Right cardiac atrium (tissue), 5 donors: ENCODE measurements at places on chromosomes 4 and X. TPM values are rescaled to one million over a fixed set of nuclear protein-coding genes. Genes with fewer than 3 reads are reported as not detected.
A peak's percentile ranks its signal among the peaks of the same experiment; 100 is the strongest.

GRCh38 chr4:156803056-156803455, 168.5 kb downstream of the PDGFC start:
- DNase-seq: no peak

Gene CTAG1B
- total RNA-seq: not detected

DNA sequence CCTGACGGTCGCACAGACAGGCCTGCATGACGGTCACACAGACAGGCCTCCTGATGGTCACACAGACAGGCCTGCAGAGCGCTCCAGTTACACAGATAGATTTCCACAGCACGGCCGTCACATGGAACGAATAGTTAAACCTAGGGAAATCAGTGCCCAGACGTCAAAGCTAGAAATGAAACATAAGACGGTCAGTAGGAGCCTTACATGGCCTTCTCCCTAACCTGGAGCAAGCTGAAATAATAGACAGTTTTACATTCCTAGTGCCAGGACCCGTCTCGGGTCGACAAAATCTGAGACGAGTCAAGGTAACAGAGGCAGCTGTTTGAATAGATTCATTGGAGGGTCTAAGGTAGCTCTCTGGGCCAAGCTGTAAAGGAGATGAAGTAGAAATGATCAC, 126.9 kb downstream of the MTNR1A start:
- no peak for DNase-seq

Gene BEND4
- 0.06 TPM for total RNA-seq

Gene SPANXN2
- not detected for total RNA-seq

Gene PCDH18
- 2.7 TPM for total RNA-seq

- peak; percentile 91 for DNase-seq
Observed at GRCh38 chr4:148445071-148445859, 3.1 kb upstream of the NR3C2 start.

Gene NDUFA1
- 363 TPM for total RNA-seq

- DNase-seq: no peak
Observed at GRCh38 chr4:15653864-15654592, 1.1 kb downstream of the FBXL5 start.

DNA sequence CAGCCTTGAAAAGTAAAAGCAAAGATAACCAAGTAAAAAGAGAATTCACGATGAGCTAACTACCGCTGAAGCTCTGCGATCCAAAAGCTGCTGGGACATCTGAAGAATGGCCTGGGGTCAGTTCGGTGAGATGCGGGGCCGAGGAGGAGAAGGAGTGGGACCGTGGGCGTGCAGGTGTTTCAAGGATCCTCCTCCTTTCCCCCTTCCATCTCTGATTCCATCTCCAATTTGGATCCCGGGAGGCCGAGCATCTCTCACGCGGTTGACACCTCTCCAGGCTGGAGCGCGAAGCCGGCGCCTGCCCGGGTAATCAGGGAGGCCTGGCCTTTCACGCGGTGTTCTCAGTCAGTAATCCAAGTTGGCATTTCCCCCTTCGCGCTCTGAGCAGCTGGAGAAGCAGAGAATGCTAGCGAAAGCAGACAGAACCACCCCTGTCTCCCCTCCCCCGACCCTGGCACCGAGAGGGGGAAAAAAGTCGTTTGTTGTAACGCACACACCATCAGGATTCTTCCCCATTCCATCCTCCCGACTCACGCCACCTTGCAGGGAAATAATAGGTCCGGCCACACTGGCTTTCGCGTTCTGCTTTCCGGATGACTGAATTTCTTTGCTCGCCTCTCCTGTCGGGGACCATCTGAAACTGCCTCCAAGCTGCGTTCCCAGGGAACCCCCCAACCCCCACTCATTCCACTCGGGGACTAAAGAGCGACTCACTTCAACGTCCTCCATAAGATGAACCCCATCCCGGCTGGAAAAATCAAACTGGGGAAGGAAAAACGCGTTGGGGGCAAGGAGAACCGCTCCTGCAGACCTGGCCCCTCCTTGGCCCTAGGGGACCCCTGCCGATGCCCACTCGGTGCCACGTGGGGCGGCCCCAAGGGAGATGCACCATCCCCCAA, 6.5 kb downstream of the NEUROG2 start:
- DNase-seq: no peak

GRCh38 chr4:2049811-2050210, 9.3 kb upstream of the NAT8L start:
- no peak for DNase-seq

DNA sequence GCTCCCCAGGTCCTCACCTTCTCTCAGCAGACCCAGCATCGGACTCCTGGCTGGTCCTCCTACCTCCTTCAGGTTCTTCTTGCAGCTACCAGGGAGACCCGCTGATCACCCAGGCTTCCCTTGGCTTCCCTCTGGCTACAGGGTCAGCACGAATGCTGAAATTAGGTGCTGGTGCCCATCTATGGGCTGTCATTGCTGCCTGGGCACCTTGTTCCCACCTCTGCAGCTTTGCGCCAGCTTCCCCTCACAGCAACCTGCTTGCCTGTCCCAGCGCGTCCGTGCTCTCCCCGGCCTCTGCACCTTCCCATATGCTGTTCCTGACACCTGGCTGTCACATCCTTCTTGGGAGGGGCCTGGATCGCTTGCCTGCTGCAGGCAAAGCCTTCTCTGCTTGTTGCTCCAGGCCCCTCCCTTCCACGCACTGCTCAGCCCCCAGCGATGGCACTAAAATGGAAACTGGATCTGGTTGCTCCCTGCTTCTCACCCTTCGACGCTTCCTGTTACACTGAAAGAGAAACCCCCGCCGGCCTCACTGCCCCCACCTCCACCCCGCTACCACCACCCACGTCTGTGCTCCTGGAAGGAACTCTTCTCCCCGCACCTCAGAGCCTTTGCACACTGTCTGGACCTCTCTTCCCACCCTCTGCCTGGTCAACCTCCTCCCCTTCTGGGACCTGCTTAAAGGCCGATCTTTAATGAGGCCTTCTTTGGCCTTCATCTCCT, 22.2 kb downstream of the C4orf50 start:
- no peak for DNase-seq

Gene PPBP
- total RNA-seq: not detected

DNA sequence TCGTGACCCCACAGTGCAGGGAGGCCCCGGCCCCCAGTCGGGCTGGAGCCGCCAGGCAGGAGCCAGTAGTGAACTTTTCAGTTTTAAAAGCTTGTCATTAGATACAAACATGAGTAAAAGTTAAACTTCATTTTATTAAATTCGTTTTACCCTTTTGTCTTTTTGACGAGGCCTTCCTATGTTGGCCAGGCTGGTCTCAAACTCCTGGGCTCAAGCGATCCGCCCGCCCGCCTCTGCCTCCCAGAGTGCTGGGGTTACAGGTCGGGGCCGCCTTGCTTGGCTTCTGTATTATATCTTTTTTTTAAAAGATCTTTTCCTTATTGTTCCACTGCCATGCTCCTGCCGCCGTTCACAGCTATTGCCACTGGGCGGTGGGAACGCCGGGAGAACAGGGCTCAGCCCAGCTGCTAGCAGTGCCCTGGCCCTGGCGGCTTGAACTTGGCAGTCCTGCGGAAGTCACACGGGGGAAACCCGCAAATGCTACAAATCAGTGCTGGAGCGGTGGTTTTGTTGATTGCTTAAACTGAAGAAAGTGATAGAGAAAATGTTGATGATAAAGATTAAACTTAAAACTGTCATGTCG, 968 bp upstream of the NELFA start:
- peak; percentile 60 for DNase-seq

GRCh38 chr4:113869743-113870375, 108.3 kb upstream of the CAMK2D start:
- DNase-seq: no peak

Gene CSAG3
- total RNA-seq: not detected

- no peak for DNase-seq
Observed at GRCh38 chrX:108209006-108209554, 117.5 kb downstream of the ATG4A start.

- DNase-seq: no peak
Observed at GRCh38 chr4:23929248-23929647, 39.4 kb upstream of the PPARGC1A start.

Gene CCKAR
- not detected for total RNA-seq

DNA sequence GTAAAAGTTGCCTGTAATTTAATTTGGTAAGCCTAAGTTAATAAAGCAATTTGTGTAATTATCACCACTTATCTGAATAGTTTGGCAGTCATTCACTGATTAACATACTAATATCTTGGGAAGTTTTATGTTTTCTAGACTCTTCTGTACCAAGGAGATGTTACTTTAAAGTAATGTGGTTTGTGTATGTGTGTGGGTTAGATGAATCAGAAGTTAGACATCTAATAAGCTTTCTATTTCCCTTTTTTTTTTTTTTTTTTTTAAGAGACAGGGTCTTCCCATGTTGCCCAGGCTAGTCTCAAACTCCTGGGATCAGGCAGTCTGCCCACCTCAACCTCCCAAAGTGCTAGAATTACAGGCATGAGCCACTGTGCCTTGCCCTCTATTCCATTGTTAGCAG, 5.3 kb downstream of the SLAIN2 start:
- no peak for DNase-seq
